Suppressor macrophage treated with lipopolysaccharide for 4 hours (primary cell): ENCODE measurements at places on chromosomes 2 and 18.

- DNase-seq = peak; percentile 18
Observed at GRCh38 chr2:227888289-227888688, 16.9 kb downstream of the DAW1 start.

GRCh38 chr18:47781561-47781960, 148.9 kb downstream of the SMAD2 start:
- DNase-seq = no peak

DNA sequence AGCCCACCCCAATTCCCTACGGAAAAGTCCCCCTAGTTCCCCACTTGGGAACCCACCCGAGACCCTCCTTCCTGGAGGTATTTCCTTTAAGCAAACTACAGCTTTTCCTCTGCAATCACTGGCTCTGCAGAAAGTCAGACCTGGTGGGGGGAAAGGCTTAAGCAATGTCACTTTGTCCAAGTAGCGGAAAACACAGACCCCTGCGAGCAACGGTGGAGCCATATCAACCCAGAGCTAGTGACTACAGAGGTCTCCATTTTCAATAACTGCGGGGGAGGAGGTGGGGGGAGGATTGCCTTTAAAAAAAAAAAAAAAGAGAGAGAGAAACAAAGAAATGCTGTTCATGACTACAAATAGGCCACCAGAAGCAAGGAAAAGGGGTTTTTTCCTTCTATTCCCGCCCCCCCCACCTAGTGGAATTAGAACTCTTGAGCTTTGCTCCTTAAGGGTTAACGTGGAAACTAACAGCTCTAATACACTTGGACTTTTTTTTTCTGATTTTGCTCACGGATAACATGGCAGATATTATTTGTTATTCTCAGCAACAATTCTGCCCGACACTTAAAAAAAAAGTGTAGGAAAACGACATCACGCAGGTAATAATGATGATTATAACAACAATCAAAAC, 1.1 kb upstream of the FRZB start:
- no peak for DNase-seq

GRCh38 chr18:42268186-42268725, 313.2 kb downstream of the PIK3C3 start:
- DNase-seq = no peak
